DMS53 (cell line): ENCODE measurements at places on chromosomes 6 and 20.

DNA sequence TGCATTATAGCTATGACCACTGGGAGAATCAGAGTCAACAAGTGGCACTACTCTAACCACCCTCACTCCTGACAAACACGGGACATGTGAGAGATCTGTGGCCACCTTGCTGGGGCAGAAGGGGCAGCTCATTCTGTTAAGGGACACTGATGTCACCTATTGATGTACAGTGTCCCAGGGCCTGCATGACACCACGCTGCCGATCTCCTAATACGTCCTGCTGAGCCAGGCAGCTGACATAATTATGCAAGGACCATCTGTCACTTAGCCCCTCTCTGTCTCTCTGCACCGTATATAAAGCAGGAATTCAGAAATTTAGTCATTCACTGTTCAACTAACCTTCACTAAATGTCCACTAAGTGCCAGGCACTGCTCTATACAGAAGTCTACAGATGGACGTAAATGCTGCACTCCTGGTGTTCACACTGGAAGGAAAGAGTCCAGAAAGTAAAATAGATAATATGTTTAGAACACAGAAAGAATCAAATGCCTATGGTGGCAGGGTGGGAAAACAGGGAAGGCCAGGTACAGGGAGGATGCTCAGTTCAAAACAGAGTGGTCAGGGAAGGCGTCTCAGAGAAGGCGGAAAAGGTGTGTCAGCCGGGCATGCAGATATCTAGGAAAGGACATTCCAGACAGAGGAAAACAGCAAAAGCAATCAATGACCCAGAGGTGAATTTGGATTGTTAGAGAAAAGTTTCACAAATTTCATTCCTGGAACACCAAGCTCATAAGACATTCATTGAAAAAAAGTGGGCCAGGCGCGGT lies 173.8 kb downstream of the ZNF217 start:
- no peak for DNase-seq

- DNase-seq, result peak; percentile 85
These were observed at the start of gene HFE for GRCh38 chr6:26087284-26088115. TSS of gene HFE (plus strand) at chr6:26087429. CDS start at chr6:26087441, 12 bp downstream.

DNA sequence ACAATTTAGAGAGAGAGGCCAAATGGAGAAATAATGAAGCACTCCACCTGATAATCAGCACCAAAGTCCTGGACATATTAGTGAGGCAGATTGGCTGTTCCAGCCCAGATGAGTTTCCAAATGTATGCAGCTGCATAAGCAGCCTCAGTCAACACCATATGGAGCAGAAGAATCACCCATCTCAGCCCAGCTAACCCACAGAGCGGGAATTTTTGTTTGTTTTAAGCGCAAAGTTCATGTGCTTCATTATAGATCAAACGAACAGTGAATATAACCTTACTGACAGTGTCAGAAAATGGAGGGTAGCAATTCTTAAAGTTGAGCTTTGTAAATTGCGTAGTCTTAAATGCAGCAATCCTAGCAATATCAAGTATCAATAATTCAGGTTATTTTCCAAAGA lies 234.0 kb upstream of the CEP162 start:
- DNase-seq, result no peak

DNA sequence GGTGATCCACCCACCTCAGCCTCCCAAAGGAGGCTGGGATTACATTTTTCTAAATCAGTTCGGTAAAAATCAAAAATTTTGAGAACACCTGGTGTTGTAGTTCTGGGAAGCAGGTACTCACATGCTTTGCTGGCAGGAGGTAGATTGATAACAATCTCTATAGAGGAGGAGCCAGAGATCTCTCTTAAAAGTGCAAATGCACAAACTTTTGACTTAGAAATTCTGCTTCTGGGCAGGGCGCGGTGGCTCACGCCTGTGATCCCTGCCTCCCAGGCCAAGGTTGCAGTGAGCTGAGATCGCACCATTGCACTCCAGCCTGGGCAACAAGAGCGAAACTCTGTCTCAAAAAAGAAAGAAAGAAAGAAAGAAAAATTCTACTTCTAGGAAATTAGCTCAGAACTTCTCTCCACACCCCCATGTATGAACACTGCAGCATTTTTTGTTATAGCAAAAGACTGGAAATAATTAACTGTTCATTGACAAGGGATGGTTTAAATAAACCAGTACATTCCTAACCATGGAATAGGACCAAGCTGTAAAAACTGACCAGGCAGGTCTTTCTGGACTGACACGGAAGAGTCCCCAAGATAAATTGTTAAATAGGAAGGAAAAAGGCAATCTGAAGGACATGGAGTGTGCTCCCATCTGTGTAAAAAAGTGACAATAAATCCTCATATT lies 14.4 kb upstream of the TRIB3 start:
- peak; percentile 38 for DNase-seq

DNA sequence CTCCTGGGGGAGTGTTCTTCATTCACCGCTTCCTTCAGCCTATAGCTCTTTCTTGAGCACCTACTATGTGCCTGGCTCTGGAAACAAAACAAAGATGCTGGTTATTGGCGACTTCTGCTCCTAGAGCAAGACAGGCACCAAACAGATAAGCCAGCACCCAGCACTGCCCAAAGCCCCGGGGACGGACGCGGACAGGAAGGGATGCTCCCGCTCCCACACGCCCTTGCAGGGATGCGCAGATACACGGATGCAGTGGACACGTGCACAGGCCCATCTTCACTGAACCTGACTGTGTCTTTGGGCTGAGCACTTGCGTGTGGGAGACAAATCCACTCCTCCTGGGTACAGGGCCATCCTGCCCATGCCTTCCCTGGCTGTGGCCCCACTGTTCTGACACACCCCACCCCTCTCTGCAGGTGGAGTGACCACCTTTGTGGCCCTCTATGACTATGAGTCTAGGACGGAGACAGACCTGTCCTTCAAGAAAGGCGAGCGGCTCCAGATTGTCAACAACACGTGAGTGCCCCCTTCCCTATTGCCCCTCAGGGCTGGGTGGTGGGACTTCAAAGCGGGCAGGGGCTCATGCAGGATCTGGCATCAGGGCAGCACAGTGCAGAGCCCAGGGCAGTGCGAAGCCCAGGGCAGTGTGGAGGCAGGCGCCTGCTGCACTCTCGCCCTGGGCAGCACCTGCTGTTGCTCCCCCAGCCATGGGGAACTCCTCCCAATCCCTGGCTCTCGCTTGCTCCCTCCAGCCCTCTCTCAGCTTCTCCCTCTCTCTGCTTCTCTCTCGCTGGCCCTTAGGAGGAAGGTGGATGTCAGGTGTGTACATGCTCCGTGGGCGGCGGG lies 39.9 kb downstream of the SRC start:
- no peak for DNase-seq
